Progenitor cell of endocrine pancreas (in vitro differentiated cells): ENCODE measurements at places on chromosomes 5 and 9.
A peak's percentile ranks its signal among the peaks of the same experiment; 100 is the strongest.

DNA sequence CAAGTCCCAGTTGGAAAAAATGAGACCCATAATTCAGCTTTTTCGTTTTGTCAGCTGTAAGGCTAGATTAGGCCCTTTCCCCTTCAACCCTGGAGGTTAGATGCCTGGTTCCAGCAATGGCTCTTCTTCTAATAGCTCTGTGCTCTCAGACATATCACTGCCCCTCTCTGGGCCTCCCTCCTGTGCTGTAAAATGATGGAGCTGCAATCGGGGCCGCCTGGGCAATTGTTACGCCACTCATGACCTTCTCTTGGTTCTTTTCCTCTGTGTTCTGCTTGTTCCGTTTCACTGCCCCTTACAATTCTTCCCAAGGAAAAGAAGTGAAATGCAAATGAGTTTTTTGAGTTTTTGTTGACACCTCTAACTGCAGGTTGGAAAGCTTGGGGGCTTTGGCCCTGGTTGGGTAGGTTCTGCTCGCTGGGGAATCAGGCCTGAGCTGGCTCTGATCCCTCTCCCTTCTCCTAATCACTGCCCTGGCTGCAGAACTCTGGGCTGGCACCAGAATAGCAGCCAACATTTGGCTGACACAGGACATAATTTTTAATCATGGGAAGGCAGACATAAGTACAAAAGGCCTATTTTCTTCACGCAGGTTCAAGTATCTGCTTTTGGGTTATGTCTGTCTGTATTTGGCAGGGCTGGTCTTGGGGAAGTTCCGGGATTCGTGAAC lies 110.9 kb downstream of the FOXD1 start:
- DNase-seq, result no peak

- DNase-seq, result no peak
These were observed 1209.8 kb upstream of the CDH6 start for GRCh38 chr5:29983528-29984155.

- DNase-seq, result no peak
These were observed 56.3 kb upstream of the SPEF2 start for GRCh38 chr5:35561396-35561795.

- DNase-seq, result peak; percentile 7
These were observed 50.7 kb upstream of the NKD2 start for GRCh38 chr5:957748-958485.

GRCh38 chr5:129616517-129616916 lies 131.4 kb upstream of the MINAR2 start:
- no peak for DNase-seq

- no peak for DNase-seq
These were observed 320.9 kb downstream of the IRX2 start for GRCh38 chr5:2430606-2431005.

- no peak for DNase-seq
These were observed 95.1 kb downstream of the DMXL1 start for GRCh38 chr5:119166026-119166425.

DNA sequence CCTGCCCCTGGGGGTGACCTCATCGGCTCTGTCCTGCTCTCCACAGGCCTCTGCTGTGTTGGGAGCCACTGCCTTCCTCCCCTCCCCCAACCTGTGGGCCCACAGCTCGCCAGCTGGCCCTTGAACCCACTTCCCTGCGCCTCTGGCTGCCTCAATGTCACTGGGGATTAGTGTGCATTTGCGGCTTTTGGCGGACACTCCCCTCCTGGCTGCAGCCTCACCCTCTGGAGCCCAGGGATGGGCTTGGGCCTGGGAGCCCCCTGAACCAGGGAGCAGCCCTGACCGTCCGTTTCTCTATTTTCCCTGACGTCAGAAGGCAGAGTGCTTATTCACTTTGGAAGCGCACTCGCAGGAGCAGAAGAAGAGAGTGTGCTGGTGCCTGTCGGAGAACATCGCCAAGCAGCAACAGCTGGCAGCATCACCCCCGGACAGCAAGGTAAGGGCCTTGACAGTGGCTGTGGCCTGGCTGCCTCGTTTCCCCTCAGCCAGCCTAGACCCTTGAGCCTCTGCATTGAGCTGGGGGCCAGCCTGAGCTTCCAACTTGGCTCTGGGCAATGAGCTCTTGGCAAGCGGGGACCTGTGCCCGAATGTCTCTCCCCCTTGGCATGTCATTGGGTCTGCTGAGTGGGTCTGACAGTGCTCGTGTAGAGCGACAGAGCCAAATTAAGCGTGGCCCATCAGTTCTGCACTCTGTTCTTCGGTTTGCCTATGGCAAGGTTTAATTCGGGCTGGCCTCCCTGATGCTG lies 73.1 kb downstream of the RGS3 start:
- DNase-seq, result no peak

DNA sequence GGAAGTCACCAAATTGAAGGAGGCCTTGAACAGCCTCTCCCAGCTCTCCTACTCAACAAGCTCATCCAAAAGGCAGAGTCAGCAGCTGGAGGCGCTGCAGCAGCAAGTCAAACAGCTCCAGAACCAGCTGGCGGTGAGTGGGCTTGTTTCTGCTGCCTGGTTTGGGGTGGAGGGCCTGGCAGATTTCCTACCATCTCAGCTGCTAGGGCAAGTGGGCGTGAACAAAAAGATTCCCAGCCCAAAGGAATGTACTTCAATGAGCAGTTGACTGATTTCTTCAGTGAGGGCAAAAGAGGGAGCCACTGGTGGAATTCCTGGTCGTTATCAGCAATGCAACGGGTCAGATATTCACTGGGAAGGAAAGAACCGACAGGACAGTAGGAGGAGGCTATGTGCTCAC lies 12.6 kb upstream of the TTC23L start:
- no peak for DNase-seq

GRCh38 chr5:100273846-100274580 lies 261.2 kb upstream of the FAM174A start:
- no peak for DNase-seq
